Right lobe of liver (tissue), 6 donors: ENCODE measurements at places on chromosomes 16 and 17.
A peak's percentile ranks its signal among the peaks of the same experiment; 100 is the strongest.

- H3K27me3 ChIP-seq = no peaks in the 10 kb centered on the region
- H3K36me3 ChIP-seq = no peaks in the 10 kb centered on the region
- H3K27ac ChIP-seq = no peak overlapping the region
- no peak overlapping the region for H3K4me3 ChIP-seq
Observed at GRCh38 chr16:83366228-83366627, 441.6 kb upstream of the HSBP1 start.

GRCh38 chr17:37301288-37301687 is 74.5 kb upstream of the C17orf78 start:
- peaks cover 10% of the 10 kb centered on the region for H3K4me1 ChIP-seq
- H3K27me3 ChIP-seq = no peaks in the 10 kb centered on the region
- H3K4me3 ChIP-seq = no peak overlapping the region
- DNase-seq = no peak
- H3K36me3 ChIP-seq = no peaks in the 10 kb centered on the region

DNA sequence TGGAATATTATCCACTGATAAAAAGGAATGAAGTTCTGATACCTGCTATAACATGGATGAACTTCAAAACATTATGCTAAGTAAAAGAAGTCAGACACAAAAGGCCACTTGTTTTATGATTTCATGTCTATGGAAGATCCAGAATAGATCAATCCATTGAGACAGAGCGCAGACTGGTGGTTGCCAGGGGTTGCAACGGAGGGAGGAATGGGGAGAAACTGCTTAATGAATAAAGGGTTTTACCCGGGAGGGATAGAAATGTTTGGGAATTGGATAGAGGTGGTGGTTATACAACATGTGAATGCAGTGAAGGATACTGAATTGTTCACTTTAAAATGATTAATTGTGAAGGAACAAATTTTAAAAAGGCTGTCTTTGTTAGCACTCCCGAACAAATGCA is 30.2 kb downstream of the WDR59 start:
- H3K27ac ChIP-seq = no peak overlapping the region
- peaks cover 40% of the 10 kb centered on the region for H3K36me3 ChIP-seq
- H3K4me1 ChIP-seq = no peaks in the 10 kb centered on the region
- no peak overlapping the region for H3K4me3 ChIP-seq

DNA sequence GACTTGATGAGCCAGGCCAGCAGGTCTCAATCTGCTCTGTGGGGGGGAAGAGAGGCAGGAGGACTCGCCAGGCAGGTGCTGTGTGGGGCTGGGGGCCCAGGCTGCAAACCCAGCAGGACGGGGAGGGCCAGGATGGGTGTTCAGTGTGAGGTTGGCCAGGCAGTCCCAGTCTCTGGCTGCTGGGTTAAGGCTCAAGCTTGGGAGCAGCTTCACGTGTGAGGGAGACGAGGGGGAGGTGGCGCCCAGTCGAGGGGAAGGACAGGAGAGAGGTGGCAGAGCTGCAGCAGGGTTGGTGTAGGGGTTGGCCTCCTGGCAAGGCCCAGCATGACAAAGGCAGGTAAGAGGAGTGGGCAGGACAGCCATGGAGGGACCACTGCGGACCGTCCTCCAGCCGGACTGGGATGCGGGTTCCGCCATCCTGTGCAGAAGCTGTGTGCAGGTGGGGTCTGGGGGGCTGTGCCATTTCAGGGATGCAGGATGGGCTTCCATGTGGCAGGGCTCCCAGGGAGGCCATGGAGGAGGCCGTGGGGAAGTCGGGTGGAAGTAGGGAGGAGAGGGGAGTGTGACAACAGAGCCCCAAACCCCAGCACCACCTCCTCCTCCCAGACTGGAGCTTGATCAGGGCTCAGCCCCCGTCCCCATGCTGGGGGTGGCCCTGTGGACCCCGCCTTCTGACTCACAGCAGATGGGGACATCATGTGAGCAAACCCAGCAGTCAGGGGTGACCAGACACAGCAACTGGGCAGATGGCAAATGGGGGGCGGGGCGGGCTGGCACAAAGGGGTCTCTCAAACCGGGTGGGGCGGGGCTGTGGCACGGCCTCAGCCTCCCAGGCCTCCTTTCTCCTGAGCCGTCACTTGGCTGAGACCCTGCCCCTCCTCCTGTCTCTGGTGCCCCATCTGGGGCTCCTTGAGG is 2.8 kb downstream of the ADGRG1 start:
- no peak overlapping the region for H3K4me3 ChIP-seq
- peaks cover 12% of the 10 kb centered on the region for H3K4me1 ChIP-seq
- no peak overlapping the region for H3K27ac ChIP-seq
- H3K27me3 ChIP-seq = no peaks in the 10 kb centered on the region
- H3K36me3 ChIP-seq = no peaks in the 10 kb centered on the region
- no peak for DNase-seq

- H3K36me3 ChIP-seq = no peaks in the 10 kb centered on the region
- no peak overlapping the region for H3K27ac ChIP-seq
- no peak overlapping the region for H3K4me3 ChIP-seq
- no peaks in the 10 kb centered on the region for H3K4me1 ChIP-seq
- DNase-seq = no peak
Observed at GRCh38 chr17:71983828-71984227, 137.0 kb upstream of the SOX9 start.

DNA sequence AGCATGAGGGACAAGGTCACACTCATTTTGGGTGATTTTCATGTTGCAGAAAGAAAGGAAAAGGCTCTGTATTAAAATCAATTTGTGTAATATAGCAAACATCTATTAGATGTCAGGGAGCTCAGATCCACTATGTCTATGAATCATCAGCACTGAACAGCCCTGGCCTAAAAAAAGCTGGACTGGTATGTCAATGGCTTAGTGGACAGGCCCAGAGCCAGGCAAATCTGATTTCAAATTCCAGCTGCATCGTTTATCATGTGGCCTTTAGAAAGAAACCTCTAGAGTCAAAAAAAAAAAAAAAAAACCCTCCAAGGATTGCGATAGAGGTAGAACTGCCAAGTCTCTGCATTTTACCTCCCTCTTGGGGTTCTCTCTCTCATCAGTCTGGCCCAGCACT is 5.4 kb downstream of the GAS7 start:
- H3K27ac ChIP-seq = no peak overlapping the region
- H3K27me3 ChIP-seq = no peaks in the 10 kb centered on the region
- DNase-seq = no peak
- no peaks in the 10 kb centered on the region for H3K4me1 ChIP-seq
- H3K36me3 ChIP-seq = no peaks in the 10 kb centered on the region
- H3K4me3 ChIP-seq = no peak overlapping the region

GRCh38 chr16:67013823-67014633 is 14.9 kb upstream of the CBFB start:
- peak; percentile 70 for DNase-seq
- peak overlapping the region; percentile 47 for H3K27ac ChIP-seq
- no peaks in the 10 kb centered on the region for H3K36me3 ChIP-seq

DNA sequence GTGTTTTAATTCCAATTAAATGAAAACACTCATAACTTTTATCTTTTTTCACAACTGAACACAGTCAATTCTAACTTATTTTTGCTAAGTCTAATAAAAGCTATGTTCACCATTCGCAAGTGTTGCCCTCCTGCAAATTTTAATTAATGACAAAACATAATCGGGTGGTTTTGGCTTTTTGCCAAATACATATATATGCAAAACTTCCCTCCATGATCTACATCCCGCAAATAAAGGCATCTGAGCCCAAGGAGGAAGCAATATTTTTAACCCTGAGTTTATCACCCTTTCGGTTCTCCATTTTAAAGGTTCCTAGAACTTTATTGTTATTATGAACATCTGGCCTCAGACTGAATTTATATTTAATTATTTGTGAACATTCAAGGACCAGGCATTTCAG is 507.9 kb downstream of the CDH13 start:
- no peak for DNase-seq
- no peaks in the 10 kb centered on the region for H3K27me3 ChIP-seq
- H3K27ac ChIP-seq = no peak overlapping the region
- no peak overlapping the region for H3K4me3 ChIP-seq
- H3K4me1 ChIP-seq = no peaks in the 10 kb centered on the region
- no peaks in the 10 kb centered on the region for H3K36me3 ChIP-seq

GRCh38 chr16:67713647-67714273 is 5.4 kb downstream of the GFOD2 start:
- DNase-seq = peak; percentile 14
- H3K27me3 ChIP-seq = no peaks in the 10 kb centered on the region
- H3K4me3 ChIP-seq = no peak overlapping the region
